ENCODE measurements at places on chromosomes 12 and 14.

- DNase-seq = no peak
Observed at GRCh38 chr14:104802394-104803184, 1.7 kb downstream of the ZBTB42 start.

GRCh38 chr12:68825569-68826217 is 17.7 kb downstream of the MDM2 start:
- DNase-seq = no peak

DNA sequence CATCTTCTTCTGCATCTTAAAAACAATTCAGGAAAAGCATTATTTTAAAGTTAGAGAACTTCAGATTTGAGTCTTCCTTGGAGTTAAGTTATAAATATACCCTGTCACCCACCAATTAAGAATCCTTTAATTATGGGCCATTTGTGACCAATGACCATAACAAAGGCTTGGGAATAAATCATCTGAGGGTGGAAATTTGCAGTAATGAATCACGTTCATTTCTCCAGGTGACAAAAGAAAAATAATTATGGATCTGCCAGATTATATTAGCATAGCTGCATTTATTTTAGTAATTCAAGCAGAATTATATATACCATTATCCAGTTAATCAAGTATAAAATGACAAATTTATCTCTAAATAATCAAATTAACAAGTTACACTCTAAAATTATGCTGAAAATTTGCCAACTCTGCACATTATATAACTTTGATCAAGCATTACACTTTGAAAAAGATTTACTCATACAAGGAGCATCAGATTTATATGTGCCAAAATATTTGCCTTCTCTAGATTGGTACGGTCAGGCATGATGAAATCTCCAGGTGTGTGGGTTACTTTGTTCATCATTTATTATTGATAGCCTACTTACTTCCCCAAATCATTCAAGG is at the start of gene OR4K14:
TSS of gene OR4K14 (minus strand) at position 51 of the 609 bp plus-strand sequence. CDS start 4,114 bp downstream, outside the sequence.
- no peak for DNase-seq

GRCh38 chr12:54338698-54339296 is 13.9 kb downstream of the COPZ1 start:
- DNase-seq = no peak

GRCh38 chr12:2886768-2887450 is 3.8 kb upstream of the TULP3 start:
- no peak for DNase-seq

DNA sequence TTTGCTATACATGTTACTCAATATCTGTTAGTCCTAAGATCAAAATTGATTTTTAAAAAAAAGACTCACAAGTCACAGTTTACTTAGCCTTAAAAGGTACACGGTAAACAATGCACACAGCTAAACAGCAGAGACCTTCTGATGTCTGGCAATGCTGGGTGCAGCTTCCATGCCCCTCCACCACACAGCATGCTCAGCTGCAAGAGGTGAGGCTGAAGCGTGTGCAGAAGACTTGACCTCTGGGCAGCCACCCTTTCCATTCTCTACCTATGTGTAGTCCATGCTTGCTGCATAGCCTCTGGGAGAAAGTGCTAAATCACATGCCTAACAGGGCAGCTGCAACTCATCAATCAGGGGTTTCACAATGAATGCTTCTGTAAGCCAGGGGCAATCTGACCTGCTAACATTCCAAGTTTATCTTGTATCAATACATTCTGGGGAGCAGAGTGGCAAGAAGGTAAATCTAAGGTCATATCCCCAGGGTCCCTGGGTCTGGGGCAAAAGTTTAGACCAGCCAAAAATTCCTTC is 44.5 kb upstream of the AMN1 start:
- DNase-seq = no peak

GRCh38 chr12:43653917-43654316 is 101.9 kb upstream of the ADAMTS20 start:
- no peak for DNase-seq

DNA sequence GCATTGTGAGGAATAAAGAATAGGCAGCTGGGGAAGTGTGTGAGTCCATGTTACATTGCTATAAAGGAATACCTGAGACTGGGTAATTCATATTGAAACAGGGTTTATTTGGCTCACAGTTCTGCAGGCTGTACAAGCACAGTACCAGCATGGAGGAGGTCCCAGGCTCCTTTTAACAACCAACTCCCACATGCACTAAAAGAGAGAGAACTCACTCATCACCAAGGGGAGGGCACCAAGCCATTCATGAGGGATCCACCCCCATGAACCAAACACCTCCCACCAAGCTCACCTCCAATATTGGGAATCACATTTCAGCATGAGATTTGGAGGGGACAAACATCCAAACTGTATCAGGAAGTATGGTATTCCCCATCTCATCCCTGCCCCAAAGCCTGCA is 11.9 kb upstream of the DHRS4 start:
- no peak for DNase-seq

- DNase-seq = no peak
Observed at GRCh38 chr12:26100666-26101349, 24.0 kb downstream of the BHLHE41 start.

- no peak for DNase-seq
Observed at GRCh38 chr12:3458041-3458440, 33.0 kb upstream of the PRMT8 start.

DNA sequence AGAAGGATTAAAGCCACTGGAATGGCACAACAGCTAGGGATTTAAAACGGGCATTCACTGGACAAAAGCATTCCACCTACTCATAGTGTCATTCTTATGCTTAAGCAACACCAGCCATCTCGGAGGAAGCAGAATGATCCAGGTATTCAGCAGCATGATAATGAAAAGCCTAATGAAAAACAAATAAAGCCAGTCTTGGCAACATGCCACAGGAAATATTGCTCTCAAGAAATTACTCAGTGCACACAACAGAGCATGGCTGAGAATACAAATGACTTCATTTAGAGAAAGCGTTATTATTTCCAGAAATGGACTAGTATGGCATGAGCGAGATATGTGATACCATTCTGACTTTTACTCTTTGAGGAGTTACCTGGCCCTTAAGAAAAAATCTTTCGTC is 442.2 kb downstream of the APAF1 start:
- no peak for DNase-seq

- DNase-seq = no peak
Observed at GRCh38 chr14:105937253-105938054, 411.1 kb downstream of the TMEM121 start.

GRCh38 chr12:115002434-115002833 is 318.5 kb upstream of the TBX3 start:
- no peak for DNase-seq

Data from urinary bladder (tissue), 4 donors.